Aorta (tissue), 5 donors: ENCODE measurements at places on chromosomes 11 and 22. TPM values are rescaled to one million over a fixed set of nuclear protein-coding genes. Genes with fewer than 3 reads are reported as not detected.

DNA sequence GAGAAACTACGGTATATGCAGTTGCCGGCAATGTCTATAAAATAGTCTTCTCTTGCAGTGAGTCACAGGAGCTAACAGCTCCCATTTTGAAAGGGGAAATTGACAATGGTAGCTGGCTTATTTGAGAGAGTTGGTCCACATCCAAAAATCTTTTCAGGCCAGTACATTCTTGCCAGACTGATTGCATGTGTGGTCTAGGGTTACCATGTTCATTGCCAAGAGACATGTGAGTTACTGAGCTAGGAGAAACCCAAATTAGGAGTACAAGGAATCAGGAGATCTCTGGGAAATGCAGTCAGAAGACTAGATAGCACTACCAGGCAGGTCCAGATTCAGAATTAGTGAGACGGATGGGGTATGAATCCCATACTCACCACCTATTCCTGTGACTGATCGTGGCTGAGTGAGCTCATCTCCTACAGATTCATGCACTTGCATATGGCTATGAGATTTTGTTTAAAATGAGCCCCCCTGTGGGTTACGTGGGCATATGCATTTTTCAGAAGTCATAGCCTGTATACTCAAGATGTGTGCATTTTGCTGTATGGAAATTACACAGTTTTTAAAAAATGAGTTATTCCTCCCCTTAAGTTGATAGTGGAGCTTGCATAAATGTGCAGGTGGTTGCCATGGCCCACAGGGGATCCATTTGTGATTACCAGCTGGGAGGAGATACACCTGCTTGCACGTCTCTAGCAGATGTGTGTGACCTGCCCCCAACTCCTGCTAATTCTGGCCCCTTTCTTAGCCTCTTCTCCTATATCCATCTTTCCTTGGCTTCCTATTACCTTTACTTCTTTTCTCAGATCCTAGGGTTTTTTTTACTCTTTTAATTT is 102.7 kb downstream of the COMMD9 start:
- no peaks in the 10 kb centered on the region for H3K4me1 ChIP-seq
- H3K27me3 ChIP-seq, result no peaks in the 10 kb centered on the region
- no peak overlapping the region for H3K27ac ChIP-seq

- H3K27ac ChIP-seq, result no peak overlapping the region
- DNase-seq, result no peak
- H3K4me3 ChIP-seq, result no peak overlapping the region
- H3K36me3 ChIP-seq, result no peaks in the 10 kb centered on the region
- no peaks in the 10 kb centered on the region for H3K27me3 ChIP-seq
Observed at GRCh38 chr11:48193876-48194275, 22.7 kb upstream of the OR4B1 start.

- no peak overlapping the region for H3K4me3 ChIP-seq
- no peaks in the 10 kb centered on the region for H3K4me1 ChIP-seq
- DNase-seq, result no peak
- H3K36me3 ChIP-seq, result no peaks in the 10 kb centered on the region
- H3K27ac ChIP-seq, result no peak overlapping the region
Observed at GRCh38 chr11:59865031-59865430, 1.3 kb downstream of the TCN1 start.

DNA sequence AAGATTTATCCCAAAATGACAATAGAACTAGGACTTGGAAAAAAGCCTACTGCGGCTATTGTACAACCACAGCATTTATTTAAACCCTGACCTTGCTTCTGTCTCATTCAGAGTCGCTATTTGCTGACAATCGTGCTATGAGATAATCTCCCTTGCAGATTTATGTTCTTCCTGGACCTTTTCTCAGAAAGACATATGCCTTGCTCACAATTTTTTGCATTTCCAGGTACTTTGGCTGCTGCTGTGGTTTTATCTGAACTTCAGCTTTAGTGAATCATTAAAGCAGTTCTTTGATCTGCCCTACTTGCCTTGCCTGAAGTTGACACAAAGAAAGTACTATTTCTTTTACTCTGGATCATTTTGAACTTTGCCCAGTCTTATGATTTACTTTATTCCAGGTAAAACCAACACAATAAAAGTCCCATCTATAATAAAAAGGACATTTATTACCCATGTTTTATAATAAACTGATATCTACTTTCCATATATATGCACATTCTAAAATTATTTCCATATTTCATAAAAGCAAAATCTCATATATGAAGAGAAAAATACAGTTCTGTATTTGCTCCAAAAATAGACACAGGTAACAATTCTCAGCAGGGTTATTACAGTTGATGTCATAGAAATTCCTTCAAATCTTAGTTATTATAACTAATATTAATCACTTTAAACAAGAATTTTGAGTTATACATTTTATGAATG is 63.4 kb upstream of the CARD18 start:
- no peak overlapping the region for H3K4me3 ChIP-seq
- no peaks in the 10 kb centered on the region for H3K4me1 ChIP-seq
- H3K36me3 ChIP-seq, result no peaks in the 10 kb centered on the region
- no peaks in the 10 kb centered on the region for H3K27me3 ChIP-seq
- no peak overlapping the region for H3K27ac ChIP-seq
- no peak for DNase-seq

DNA sequence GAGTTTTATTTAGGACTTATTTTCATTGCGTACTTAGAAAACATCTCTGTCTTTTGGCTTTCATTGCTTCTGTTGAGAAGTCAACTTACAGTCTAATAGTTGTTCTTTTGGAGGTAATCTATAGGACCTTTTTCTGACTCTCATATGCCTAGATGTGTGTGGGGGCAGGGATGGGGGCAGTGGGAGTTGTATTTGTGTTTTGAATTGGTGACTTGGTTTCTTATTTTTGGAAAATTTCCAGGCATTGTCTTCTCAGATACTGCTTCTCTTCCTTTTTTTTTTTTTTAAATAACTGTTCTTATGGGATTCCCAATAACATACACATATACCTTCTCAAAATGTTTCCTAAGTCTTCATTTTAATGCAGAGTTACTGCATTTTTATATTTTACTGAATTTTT is 58.0 kb downstream of the FAR1 start:
- H3K36me3 ChIP-seq, result peaks cover 1% of the 10 kb centered on the region
- no peak overlapping the region for H3K4me3 ChIP-seq
- H3K27ac ChIP-seq, result no peak overlapping the region
- H3K27me3 ChIP-seq, result no peaks in the 10 kb centered on the region
- H3K4me1 ChIP-seq, result no peaks in the 10 kb centered on the region

- no peaks in the 10 kb centered on the region for H3K36me3 ChIP-seq
- no peaks in the 10 kb centered on the region for H3K4me1 ChIP-seq
- no peak for DNase-seq
- H3K27ac ChIP-seq, result no peak overlapping the region
- no peak overlapping the region for H3K4me3 ChIP-seq
- H3K27me3 ChIP-seq, result no peaks in the 10 kb centered on the region
Observed at GRCh38 chr11:32447252-32447651, 11.9 kb upstream of the WT1 start.

DNA sequence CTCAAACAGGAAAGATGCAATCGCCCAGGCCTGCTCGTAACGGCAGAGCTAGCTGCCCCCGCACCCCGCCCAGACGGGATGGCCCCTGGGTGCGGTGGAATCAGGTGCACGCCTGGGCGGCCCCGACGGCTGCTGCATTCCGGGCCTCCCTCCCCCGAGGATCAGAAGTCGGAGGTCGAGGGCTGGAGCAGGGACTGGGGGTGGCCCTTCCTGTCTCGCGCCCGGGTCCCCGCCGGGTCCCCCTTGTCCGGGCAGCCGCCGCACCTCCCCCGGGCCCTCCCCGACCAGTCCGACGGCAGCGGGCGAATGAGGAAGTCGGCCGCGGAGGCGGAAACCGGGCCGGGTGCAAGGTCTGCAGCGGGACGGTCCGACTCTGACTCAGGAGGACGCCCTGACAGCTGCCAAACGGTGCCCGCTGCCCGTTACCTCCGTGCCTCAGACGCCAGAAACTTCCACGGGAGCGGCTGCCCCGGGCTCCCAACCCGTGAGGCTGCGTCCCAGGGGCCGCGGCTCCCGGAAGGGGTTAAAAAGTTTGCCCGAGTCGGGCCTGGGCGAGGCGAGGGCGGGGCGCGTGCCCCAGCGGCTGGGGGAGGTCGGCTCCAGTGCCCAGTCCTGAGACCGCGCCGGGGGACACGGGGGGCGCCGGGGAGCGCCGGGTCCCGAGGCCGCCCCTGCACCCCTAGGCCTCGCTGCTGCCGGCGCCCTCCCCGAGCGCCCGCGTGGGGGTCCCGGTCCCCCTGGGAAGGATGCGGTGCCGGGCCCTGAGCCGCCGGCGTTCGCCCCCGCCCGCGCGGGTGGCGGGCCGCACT is 663 bp downstream of the MYH9 start:
- H3K4me1 ChIP-seq, result no peaks in the 10 kb centered on the region
- H3K36me3 ChIP-seq, result no peaks in the 10 kb centered on the region
- peak overlapping the region; percentile 95 for H3K4me3 ChIP-seq
- H3K27me3 ChIP-seq, result no peaks in the 10 kb centered on the region
- DNase-seq, result peak; percentile 90

DNA sequence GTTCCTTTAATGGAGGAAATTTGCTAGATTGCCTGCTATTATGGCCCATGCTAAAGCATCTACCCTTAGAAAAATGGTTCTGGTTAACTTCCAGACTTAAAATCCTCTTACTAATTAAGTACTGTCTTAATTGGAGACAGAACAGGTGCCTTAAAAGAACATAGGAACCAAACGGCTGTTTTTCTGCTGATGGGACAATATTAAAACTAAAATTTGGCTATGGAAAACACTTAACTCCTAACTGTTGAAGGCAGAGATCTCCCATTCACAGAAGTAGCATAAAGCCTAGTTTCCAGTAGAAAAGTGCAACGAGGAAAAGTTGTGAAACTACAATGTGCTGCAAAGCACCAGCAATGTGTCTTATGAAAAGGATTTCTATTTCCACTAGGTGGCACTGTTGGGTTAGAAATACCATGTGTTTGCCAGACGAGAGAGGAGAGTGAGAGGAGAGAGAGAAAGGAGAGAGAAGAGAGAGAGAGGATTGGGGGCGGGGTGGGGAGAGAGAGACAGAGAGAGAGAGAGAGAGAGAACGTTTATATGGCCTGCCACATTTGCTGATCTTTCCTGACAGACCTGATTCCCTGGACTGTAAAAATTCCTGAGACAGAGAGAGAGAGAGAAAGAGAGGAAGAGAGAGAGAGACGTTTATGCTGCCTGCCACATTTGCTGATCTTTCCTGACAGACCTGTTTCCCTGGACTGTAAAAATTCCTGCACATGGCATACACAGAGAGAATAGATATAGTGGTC is 51.5 kb downstream of the FAM181B start:
- DNase-seq, result no peak
- H3K27ac ChIP-seq, result no peak overlapping the region
- H3K27me3 ChIP-seq, result peaks cover 2% of the 10 kb centered on the region

GRCh38 chr11:10308201-10308954 is 3.5 kb downstream of the ADM start:
- H3K27me3 ChIP-seq, result no peaks in the 10 kb centered on the region
- DNase-seq, result no peak
- H3K4me1 ChIP-seq, result no peaks in the 10 kb centered on the region
- no peak overlapping the region for H3K4me3 ChIP-seq
- no peak overlapping the region for H3K27ac ChIP-seq

DNA sequence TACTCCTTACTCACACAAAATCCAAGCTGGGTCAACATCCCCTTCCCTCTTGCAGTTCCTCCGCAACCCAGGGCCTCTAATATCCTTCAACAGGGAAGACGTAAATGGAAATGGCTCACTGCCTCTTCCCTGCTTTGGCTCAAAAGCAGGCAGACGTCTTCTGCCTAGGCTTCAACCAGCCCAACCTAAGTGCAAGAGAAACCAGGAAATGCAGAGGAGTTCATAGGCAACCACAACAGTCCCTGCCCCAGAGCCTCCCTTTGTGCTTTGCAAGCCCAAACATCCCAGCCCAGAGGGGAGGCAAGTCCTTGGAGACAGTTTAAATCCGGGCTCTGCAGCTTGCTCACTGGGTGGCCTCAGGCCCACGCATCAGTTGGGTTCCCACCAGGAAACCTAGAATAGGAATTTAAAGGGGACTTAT is 33.3 kb downstream of the CD6 start:
- H3K4me1 ChIP-seq, result no peaks in the 10 kb centered on the region
- no peaks in the 10 kb centered on the region for H3K27me3 ChIP-seq
- no peak for DNase-seq
- no peak overlapping the region for H3K4me3 ChIP-seq

DNA sequence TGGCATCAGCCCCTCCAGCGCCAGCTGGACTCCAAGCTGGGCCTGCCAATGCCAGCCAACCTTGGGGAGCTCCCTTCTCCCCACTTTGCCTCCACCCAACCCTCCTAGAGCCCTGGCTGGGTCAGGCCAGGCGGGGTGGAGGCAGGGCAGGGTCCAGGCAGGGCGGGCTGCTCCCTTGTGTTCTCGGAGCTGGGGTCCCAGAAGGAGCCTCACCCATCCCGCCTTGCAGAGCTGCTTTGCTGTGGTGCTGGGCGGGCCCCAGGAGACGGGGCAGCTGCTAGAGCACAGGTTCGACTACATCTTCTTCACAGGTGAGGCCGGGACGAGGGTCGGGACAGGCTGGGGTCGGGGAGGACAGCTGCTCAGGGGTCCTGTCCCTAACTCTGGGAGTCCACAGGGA is 9.4 kb downstream of the ALDH3B1 start:
- H3K36me3 ChIP-seq, result no peaks in the 10 kb centered on the region
- no peak overlapping the region for H3K4me3 ChIP-seq
- H3K4me1 ChIP-seq, result no peaks in the 10 kb centered on the region
- H3K27me3 ChIP-seq, result no peaks in the 10 kb centered on the region
- H3K27ac ChIP-seq, result no peak overlapping the region
- no peak for DNase-seq

DNA sequence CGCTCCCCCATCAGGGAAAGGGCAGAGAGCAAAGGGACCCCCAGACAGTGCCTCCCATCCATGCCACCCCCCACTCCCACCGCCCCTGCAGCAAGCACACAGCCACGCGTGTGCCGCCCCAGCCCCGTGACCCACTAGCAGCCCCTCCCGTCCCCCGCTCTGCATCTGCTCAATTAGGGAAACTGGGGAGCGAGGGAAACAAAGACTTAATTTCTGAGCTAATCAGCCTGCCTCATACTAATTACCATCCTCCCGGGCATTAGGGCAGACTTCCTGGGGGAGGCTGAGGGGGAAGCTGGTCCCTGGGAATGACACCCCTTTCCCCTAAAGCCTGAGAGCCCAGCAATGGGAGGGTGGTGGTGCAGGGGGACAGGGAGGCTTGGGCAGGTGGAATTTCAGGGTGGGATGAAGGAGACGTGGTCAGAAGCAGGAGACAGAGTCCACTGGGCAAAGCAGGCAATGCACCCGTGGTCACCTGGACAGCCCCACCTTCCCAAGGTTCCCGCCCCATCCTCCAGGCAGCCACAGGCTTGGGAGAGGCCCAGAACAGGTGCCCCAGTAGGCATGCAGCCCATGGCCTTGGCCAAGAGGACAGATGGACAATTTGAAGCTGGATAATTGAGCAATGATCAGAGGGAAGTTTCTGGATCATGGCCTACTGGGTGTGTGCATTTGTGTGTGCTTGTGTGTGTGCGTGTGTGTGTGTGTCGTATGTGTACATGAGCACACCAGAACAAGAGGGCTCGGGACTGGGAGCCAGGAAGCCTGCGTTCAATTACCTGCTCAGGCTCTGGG is 20.6 kb downstream of the ELFN2 start:
- H3K36me3 ChIP-seq, result no peaks in the 10 kb centered on the region
- H3K27me3 ChIP-seq, result no peaks in the 10 kb centered on the region
- H3K4me3 ChIP-seq, result no peak overlapping the region
- H3K27ac ChIP-seq, result no peak overlapping the region

The NRIP3 gene
- polyA plus RNA-seq, result 0.63 TPM

The PRR33 gene
- not detected for polyA plus RNA-seq

The OR51I1 gene
- not detected for polyA plus RNA-seq

The FAM180B gene
- polyA plus RNA-seq, result not detected

The WNT11 gene
- 0.25 TPM for polyA plus RNA-seq

The SART1 gene
- 27.9 TPM for polyA plus RNA-seq

The GLYATL2 gene
- not detected for polyA plus RNA-seq

The THOC5 gene
- polyA plus RNA-seq, result 174 TPM

The TEAD1 gene
- polyA plus RNA-seq, result 10.8 TPM
